ENCODE measurements at places on chromosomes 6 and 20. TPM values are rescaled to one million over a fixed set of nuclear protein-coding genes. Genes with fewer than 3 reads are reported as not detected.

The ABHD16B gene
- polyA plus RNA-seq, result not detected

The CTAGE9 gene
- not detected for polyA plus RNA-seq

The SOBP gene
- polyA plus RNA-seq, result not detected

The SLC22A16 gene
- polyA plus RNA-seq, result not detected

The CEP85L gene
- 2.6 TPM for polyA plus RNA-seq

The SLC18B1 gene
- 0.63 TPM for polyA plus RNA-seq

The TMEM244 gene
- not detected for polyA plus RNA-seq

The ETV7 gene
- polyA plus RNA-seq, result 1.8 TPM

The RAB32 gene
- polyA plus RNA-seq, result 86.5 TPM

The PSMA7 gene
- 478 TPM for polyA plus RNA-seq

The EPB41L1 gene
- 12.4 TPM for polyA plus RNA-seq

All from BJ (cell line).